ENCODE measurements at places on chromosomes 5 and 9.

- no peak for DNase-seq
Observed at GRCh38 chr9:93546356-93546755, 30.0 kb upstream of the PHF2 start.

GRCh38 chr5:119074419-119074818, 3.5 kb downstream of the DMXL1 start:
- no peak for DNase-seq

GRCh38 chr9:137589441-137590122, 730 bp downstream of the ZMYND19 start:
- no peak for DNase-seq

GRCh38 chr5:93407454-93407853, 173.6 kb downstream of the NR2F1-AS1 start:
- no peak for DNase-seq

- DNase-seq = no peak
Observed at GRCh38 chr5:146623009-146623408, 107.0 kb upstream of the GPR151 start.

- no peak for DNase-seq
Observed at GRCh38 chr5:7662289-7662688, 188.6 kb downstream of the CFAP90 start.

DNA sequence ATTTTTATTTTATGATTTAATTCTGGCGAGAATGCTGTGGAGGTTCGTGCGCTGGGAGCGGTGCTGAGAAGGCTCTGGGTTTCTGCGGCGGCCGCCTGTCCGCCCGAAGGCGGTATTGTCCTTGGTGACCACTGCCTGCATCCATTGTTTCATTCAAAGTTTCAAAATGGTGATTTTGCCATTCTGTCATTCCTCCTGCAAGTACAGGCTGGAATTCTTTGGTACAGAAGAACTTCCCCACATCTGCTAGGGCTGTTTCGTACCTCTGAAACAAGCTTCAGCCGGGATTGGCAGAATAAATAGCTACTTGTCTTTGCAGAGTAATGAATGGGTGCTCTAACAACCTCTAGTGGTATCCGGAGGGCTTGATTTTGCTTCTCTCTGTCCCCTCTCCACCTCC, 112.6 kb upstream of the CACNA1B start:
- peak; percentile 39 for DNase-seq

- peak; percentile 56 for DNase-seq
Observed at GRCh38 chr5:149636861-149637246, 55.6 kb downstream of the ARHGEF37 start.

- no peak for DNase-seq
Observed at GRCh38 chr9:25681266-25681665, 3.0 kb upstream of the TUSC1 start.

- no peak for DNase-seq
Observed at GRCh38 chr5:139272471-139273321, 20.8 kb upstream of the MATR3 start.

- DNase-seq = peak; percentile 99
Observed at GRCh38 chr5:179559284-179560252, 9.2 kb downstream of the RUFY1 start.

DNA sequence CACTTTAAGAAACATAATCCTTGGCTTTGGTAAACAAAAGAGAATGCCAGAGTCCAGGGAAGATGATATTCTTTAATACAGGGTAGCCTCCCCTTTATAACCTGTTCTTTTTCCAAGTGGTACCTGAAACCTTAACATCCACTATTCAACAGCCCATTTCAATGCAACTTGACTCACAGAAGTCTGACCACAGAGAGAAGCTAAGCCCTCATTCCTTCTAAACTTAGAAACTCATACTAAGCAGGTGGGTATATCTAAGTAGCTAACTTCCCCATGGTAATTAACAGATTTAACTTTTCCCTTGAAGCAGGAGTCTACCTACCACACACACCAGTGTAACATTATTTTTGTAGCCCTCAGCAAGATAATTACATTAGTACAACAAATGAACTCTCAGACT, 91.9 kb downstream of the CEMIP2 start:
- DNase-seq = no peak

GRCh38 chr9:123657099-123657498, 272.8 kb downstream of the DENND1A start:
- no peak for DNase-seq

DNA sequence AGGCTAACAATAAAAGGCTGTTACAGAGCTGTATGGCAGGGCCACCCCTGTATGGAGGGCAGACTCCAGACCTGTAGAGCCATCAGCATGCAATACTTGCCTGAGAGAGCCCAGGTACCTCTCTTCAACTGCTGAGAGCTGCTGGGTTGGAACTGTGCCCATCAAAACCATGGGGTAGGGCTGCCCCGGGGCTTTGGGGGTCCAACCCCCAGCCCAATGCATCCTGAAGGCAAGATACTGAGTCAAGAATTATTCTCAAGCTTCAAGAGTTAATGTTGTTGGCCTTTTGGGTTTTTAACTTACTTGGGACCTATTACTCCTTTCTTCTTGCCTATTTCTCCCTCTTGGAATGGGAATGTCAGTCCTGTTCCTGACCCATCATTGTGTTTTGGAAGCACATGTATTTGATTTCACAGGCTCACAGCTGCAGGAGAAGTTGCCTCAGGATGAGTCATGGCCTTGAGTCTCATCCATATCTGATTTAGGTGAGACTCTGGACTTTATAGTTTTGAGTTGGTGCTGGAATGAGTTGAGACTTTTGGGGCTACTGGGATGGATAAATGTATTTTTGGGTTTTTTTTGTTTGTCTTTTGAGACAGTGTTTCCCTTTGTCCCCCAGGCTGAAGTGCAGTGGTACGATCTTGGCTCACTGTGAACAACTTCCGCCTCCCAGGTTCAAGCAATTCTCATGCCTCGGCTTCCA, 21.0 kb upstream of the CDK7 start:
- DNase-seq = no peak

GRCh38 chr5:137837491-137838394, 29.9 kb upstream of the MYOT start:
- DNase-seq = no peak

- DNase-seq = no peak
Observed at GRCh38 chr5:43664501-43665040, 61.6 kb downstream of the NNT start.

DNA sequence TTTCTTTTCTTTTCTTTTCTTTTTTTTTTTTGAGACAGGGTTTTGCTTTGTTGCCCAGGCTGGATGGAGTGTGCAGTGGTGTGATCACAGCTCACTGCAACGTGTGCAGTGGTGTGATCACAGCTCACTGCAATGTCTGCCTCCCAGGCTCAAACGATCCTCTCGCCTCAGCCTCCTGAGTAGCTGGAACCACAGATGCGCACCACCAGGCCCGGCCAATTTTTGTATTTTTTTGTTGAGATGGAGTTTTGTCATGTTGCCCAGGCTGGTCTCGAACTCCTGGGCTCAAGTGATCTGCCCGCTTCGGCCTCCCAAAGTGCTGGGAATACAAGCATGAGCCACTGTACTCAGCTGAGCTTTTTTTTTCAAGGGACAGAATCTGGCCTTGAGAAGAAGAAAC, 36.8 kb upstream of the TJP2 start:
- DNase-seq = no peak

DNA sequence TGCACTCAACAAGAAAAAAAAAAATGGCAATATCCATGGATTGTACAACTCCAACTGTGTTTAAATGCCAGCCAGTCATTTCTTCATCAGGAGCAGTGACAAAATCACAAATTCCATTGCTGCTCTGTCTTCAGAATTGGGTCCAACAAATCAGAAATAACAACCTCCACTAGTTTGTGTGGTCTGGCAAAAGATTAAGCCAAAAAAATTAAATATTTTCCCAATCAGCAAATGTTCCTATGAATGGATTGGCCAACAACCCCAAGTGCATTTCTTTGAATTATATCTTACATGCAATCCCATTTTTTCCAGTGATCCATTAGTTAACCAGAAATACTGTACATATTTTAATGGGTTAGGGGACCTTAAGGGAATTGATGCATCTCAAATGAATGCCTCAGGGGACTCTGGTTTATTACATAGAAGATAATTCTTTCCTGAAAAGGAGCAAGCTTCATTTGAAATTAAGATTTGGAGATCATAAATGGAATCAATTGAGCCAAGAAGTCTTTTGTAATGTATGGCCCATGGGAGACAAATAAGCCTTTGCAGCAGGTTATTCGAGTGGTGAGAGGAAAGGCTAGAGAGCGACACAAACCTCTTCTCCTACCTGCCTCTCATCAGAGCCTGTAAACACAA, 131.8 kb downstream of the TLE1 start:
- no peak for DNase-seq

DNA sequence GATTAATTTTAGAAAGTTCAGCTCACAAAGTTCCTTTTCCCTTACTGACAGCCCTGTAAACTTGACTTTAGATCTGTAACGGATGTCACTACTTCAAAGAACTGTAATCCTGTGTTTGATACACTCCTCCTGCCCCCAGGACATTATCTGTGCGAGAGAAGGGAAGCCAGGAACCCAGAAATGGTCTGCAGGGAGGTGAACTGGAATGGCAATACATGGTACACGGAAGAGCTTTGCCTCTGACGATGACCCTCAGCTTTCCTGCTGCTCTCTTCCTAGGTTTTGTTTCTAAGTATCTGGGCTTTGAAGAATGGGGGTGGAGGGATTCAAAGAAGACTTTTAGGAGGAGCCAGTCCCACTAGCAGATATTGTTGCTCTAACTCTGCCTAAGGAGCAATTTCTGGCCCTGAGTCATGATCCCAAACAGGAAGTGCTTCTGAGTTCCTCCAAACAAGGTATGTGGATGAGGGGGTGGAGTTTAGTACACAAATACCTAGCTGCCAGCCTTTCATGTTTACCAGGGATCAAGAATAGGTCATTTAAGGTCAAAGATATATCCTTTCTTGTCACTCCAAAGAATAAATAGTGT, 43.4 kb upstream of the TMC1 start:
- no peak for DNase-seq

DNA sequence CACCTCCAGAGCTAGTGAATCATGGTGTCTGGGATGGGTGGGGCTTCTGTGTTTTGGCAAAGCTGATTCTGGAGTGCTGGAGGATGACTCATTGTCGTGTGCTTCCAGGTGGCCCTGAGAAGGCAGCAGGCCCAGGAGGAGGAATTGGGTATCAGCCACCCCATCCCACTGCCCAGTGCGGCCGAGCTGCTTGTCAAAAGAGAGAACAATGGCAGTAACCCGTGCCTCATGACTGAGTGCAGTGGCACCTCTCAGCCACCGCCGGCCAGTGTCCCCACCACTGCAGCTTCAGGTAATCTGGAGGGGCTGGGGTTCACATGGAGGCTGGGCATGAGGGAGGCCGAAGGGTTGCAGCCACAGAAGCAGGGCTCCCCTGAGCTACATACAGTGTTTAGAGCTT, 5.4 kb downstream of the DMRT1 start:
- DNase-seq = no peak

DNA sequence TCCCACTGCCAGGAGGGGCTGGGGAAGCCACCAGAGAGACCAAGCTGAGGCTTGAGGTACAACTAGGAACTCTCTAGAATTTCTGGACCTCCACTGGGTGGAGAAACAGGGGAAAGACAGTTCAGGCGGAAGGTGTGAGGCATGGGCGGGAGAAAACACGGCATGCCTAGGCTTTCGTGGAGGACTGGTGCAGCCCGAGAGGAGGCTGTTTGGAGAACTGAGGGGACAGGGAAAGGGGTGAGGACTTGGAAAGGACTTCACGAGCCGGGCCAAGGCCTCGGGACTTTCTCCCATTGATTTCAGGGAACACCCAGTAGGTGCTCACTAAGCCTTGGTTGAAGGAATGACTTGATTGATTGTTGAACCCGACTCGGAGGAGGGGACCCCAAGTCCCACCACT, 9.5 kb upstream of the ADGRD2 start:
- DNase-seq = no peak

- no peak for DNase-seq
Observed at GRCh38 chr9:128275198-128276007, at the start of gene GOLGA2. Gene GOLGA2, minus strand, starts transcription at chr9:128276007. Its CDS starts 31 bp downstream, at chr9:128275976.

GRCh38 chr5:33258553-33258952, 182.2 kb upstream of the TARS1 start:
- DNase-seq = no peak

DNA sequence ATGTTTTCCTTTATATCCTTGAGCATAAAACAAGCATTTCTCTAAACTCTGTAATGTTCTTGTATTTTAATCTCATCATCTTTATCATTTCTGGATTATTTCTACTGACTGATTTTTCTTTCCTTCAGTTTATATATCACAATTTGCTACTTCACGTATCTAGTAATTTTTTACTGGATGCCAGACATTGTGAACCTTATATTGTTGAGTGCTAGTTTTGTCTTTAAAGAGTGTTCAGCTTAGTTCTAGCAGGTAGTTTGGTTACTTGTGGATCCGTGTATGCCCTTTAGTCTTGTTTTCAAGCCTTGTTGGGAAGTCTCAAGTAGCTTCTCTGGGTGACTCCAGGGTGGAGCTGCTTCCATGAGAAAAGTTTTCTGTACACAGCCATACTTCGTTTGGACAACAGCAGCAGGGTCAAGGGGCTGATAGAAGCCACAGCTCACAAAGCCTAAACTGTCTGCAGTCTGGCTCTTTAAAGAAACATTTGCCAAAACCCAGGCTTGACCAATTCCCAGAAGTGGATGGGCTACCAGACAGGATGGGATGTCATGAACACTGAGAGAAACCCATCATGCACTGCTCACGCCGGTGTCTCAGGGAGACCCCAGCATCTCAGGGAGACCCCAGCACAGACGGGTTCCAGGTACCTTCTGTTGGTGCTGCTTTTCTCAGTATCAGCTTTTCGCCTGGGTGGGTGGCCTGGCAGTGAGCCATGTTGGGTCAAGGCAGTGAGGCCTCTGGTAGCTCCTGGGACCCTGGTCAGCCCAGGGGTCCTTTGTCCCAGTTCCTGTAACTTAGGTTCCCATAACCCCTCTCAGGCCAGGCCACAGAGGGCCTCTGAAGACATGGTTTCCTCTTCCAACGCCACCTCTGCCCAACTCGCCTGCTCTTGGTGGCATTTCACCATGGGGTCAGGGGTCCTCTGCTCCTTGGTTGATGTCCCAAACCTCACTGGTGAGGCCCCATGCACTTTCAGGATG, 29.1 kb downstream of the TRIP13 start:
- DNase-seq = no peak

GRCh38 chr5:171268700-171269620, 40.1 kb upstream of the TLX3 start:
- no peak for DNase-seq

DNA sequence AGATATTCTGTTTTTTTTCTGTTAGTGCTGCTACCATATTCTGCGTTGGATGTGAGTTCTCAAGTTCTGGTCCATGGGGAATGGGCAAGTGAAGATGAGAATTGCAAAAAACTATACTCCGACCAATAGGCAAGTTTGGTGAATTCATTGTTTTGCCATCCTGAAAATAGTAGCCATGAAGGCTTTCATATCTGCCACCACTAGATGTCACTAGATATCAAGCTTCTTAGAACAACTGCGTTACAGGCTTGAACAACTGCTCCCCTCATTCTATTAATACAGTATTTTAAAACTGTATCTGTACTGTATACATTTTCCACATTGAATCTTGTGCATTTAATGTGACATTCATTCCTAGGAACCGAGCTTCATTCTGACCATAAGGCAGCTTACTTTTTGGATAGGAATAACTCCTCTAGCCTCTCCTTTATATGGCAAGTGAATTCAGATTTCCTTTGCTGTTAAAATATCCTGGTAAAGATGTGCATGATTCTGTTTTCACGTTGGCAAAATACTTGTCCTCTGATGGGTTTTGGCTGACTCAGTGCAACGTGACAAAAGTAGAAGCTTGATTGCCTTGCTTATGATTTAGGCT, 163.6 kb downstream of the SREK1 start:
- peak; percentile 83 for DNase-seq

- DNase-seq = no peak
Observed at GRCh38 chr5:30502277-30502676, 691.2 kb upstream of the CDH6 start.

Data from hippocampal formation (tissue), 2 donors.